ENCODE measurements at places on chromosomes 16 and 17.

DNA sequence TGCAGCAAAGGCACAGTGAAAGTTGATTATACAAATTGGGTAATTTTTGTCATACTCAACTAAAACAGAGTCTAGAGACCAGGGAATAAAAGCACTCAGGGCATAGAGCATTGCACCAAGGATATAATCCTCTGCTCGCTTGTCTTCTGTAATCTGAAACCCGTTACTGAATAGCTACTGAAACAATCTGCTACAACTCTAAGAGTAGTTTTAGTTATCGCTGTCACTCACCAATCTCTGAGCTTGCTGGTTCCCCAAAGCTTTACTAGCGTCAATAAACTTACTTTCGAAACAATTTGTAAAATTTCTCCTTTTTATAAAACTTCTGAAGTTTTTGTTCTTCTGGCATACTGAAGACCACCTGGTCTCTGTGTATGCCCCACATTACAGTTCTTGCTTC, 22.9 kb upstream of the SLC35G3 start:
- no peak for DNase-seq

GRCh38 chr17:7356072-7356549, 1.2 kb downstream of the TMEM95 start:
- peak; percentile 71 for DNase-seq

- no peak for DNase-seq
These were observed 30.4 kb downstream of the RAI1 start for GRCh38 chr17:17711641-17712162.

DNA sequence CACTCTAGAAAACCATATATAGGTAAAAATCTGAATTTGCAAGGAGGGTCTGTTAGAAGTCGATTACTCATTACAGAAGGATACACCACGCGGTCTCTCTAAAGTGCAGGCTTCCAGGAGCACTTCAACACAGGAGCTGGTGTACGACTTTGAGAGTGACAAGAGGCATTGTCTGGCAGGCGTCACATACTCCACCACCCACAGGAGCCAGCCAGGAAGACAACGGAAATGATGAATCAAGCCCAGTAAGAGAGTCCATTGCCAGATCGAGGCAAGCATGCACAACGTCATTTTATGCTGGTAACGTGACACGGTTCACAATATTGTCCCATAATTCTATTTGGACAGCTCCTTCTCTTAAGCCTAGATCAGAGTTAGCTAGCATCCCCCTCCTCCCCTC, 15.0 kb upstream of the CACNG4 start:
- DNase-seq = no peak

GRCh38 chr16:12532871-12533610, 270.6 kb downstream of the CPPED1 start:
- no peak for DNase-seq

DNA sequence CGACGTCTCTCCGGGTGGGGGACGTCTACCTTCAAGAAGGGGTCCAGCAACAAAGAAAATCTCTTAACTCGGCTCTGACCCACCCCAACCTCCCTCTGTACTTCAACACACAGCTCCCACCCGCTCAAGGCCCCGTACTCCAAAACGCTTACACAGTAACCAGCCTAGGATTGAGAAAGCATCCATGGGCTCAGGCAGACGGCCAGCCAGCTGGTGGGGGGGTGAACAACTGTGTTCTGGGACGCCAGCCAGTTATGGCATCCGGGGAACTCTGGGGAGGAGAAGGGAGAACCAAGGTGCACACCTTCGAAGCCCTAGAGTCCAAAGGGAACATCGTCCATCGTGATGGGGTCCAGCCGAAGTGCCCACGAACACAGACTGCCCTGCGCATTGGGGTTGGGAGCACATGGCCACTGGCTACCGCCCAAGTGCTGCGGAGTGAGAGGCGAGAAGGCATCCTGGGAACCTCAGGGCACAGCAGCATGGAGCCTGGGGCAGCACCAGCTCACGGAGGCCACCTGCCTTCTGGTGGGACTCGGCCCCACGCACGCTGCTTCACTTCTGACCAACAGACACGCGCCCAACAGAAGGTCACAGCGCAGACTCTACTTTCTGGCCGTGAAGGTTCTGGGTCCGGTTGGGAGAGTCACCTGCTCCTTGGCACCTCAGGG, 14.3 kb downstream of the SLC16A3 start:
- no peak for DNase-seq

DNA sequence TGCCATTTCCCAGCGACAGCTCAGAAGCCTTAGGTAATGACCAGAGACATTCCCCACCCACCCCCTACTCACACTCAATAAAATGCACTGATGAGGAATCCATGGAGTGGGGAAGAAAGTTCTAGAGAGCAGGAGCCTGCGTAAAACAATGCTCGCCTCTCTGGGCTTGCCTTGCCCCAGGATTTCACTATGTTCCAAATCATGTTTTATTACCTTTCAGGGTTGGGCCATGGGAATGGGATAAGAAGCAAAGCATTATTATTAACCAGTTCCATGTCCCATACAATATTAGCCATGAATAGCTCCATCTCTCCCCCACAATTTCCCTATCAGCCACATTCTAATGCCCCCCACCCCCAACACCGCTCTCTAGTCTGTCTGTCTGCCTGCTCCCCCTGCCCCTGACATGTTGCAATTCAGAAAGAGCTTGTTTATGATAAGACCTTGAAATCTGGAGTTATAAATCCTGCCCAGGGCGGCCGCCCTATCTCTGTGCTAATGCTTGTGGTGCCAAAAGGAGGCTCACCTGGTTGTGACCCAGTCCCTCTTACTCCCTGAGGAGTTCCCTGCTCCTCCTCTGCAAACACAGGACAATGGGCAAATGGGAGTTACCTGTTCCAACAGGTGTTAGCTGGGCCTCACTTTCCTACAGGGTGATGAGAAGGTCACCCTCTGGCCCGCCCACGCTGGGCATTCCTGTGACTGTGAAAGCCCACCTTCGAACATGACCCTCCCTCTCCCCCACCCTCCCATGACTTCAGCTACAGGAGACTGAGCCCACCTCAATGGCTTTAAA, 28.0 kb upstream of the DDX52 start:
- no peak for DNase-seq

DNA sequence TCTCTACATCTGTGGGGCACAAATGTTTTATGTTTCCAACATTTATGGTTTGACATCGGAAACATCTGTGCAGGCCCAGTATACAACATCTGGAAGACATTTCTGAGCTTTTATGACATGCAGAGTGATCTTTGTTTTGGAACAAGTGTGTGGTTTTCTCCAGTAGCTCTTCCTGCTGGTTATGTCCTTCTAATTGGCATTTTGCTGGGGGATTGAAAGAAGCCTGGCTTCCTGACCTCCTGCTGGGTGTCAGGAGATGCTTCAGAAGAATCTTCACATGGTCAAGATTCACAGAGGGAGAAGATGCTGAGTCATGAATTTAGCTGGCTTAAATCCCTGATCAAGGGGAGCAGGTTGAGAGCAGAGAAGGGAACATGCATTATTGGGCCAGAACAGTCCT, 279.5 kb upstream of the MYOCD start:
- DNase-seq = no peak

- DNase-seq = no peak
These were observed 843.7 kb downstream of the CDH11 start for GRCh38 chr16:64278196-64278595.

GRCh38 chr16:85917012-85917411, 18.1 kb downstream of the IRF8 start:
- no peak for DNase-seq

DNA sequence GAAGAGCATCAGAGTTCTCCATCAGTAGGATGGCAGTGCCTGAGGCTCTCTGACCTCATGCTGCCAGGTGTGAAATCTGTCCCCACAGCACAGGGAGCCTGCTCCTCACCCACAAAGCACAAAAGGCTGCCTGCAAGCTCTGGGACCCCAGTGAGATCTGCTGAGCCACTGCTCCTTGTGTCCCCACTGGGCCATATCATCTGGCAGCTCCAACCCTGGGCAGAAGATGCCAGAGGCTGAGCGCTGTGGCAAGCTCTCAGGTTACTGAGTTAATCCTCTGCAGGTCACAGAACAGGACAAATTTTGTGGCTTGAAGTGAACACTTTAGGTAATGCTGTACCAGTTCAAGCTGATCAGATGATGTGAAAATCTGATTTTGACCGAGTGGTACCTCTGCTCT, 26.7 kb upstream of the ERN1 start:
- DNase-seq = no peak

GRCh38 chr17:2591040-2591640, 2.3 kb upstream of the PAFAH1B1 start:
- no peak for DNase-seq

DNA sequence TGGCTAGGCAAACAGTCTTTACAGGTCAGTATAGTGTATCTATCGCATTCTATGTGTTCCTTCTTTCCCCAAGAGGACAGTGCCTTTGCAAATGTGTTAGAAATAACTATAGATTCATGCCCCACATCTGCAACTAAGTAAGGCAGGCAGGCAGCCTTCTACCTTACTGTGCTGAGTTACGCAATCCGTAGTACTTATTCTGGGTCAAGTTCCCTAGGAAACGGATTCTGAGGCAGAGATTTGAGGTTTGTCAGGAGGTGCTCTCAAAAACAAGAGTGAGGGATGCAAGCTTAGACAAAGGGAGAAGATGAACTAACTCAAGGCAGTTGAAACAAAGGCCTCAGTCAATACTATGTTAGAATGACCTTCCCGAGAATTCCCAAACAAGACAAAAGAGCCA, 12.7 kb upstream of the ANKFY1 start:
- DNase-seq = no peak

- no peak for DNase-seq
These were observed 6.8 kb upstream of the MPRIP start for GRCh38 chr17:17035490-17035889.

DNA sequence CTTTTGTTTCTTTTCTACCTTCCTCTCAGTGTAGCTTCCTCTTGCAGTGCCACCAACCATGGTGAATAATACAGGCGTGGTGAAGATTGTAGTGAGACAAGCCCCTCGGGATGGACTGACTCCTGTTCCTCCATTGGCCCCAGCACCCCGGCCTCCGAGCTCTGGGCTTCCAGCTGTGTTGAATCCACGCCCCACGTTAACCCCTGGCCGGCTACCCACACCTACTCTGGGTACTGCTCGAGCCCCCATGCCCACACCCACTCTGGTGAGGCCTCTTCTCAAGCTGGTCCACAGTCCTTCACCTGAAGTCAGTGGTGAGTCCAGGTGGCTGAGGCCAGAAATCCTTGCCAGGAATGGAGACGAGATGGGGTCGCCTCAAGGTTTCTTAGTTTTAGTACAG, 23.9 kb downstream of the SRCAP start:
- DNase-seq = no peak

DNA sequence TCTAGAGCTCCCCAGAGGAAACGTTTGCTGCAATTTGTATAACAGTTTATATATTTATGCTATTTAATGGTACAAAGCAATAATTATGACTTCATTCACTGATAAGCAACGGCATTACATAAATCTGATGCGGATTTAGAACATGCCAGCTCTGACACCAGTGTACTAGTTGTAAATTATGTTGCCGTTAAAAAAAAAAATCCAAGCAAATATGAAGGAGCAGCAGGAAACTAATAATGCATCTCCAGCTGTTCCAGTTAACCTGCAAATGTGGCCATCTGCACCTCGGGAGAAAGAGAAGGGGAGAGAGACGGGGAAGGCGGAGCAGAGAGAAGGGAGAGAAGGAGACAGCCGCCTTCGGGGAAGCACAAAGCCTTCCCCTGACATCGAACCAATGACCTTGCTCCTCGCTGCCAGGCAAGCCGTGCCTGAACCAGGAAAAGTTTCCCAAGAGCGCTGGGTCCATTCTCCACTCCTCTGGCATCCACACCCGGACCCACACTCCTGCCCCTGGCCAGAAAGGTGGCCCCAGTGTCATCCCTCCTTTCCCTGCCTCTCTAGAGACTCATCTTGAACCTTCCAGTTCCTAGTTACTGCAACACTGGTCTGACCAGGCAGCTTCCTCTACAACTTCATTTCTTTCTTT, 174.8 kb downstream of the C16orf78 start:
- no peak for DNase-seq

DNA sequence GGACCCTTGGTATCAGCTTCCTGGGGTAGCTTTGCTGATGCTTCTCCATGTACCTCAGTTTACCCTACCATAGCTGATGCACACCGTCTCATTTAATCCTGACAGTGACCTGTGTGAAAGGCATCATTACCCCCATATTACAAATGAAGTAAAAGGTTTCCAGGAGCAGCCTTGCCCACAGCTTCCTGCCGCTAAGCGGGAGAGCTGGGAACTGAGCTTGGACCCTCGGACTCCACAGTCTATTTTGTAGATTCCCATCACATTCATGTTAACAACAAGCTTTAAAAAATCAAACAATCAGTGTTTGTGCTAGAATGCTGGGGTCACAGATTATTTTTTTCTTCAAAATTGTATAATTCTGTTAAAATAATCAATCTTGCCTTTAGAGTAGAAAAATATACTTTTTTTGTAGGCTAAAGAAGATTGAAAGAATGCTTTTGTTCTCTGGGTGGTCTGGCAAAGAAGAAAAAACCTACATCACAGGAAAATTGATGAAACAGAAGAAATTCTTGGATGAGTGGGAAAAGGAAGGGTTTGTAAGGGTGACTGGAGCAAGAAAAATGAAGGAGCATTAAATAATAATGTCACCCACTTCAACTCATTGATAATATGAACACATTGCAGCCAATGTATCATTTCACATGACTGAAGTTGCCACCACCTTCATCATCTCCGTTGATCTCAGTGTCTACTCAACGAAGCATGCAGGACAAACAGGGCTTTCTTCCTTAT, 9.5 kb upstream of the USP10 start:
- DNase-seq = no peak

Measured in stimulated activated CD8-positive, alpha-beta memory T cell treated with anti-CD3 and anti-CD28 coated beads, Interleukin-4, amount 100 ng/mL, for 4 hours (primary cell).